Right cardiac atrium (tissue), 5 donors: ENCODE measurements at places on chromosomes 4 and X.

GRCh38 chr4:171621646-171622045 is 191.6 kb upstream of the GALNTL6 start:
- DNase-seq: no peak

GRCh38 chrX:136162827-136163570 is 15.7 kb downstream of the FHL1 start:
- peak; percentile 78 for DNase-seq

DNA sequence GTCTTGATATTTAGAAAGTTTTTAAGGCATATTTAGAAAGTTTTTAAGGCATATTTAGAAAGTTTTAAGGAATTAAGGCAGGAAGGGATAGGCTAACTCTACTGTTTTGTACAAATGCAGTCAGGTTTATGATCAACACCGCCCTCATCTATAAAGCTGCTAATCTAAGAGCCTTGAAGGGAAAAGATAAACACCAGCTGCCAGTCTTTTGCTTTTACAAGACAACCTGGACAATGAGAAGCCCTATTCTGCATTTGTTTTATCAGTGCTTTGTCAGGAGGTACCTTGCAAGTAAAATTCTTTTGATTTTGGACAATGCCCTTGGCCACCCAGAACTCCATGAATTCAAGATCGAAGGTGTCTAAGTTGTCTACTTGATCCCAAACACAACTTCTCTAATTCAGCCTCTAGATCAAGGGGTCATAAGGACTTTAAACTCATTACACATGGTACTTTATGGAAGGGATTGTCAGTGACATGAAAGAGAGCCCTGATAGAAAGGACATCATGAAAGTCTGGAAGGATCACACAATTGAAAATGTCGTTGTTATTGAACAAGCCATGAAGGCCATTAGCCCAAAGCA is 39.8 kb downstream of the IL15 start:
- DNase-seq: no peak

DNA sequence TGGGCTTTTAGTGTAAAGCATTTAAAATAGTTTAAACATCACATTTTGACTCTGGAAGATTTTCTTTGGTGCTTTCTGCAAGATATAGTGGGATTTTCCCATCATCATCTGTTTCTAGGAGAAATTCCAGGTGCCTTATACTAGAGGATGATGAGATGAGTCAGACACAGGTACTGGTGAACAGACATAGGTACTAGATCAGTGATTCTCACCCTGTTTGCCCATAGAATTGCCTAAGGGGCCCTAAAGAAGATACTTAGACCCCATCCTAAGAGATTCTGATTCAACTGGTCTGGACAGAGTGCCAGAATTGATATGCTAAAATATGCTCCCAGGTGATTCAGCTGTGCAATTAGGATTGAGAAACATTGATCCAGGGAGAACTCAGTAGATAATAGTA is 9.7 kb downstream of the TSPAN7 start:
- DNase-seq: no peak

DNA sequence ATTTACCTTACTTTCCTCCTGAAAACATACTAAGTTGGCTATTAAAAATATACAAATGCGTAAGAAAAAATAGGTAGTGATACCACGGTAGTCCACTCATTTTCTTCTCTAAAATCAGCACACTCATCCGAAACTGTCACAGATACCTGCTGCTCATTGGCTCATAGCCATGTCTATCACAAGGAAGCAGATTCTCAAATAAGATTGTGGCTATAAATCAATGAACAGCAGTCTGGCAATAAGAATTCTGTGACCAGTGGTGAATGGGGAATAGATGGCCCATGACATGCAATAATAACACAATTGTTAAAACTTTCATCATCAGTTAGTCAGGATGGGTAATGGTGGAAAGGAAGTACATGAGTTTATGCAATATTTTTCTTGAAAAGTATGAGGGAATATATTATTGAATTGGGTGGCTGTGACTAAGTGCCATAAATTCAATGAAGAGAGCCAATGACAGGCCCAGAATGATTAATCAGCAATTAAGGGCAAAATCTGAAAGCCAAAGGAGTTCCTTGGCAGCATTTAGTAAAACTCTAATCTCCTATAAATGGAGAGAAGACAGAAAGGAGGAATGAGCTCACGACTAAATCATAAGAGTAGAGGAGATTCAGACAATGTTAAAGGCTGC is 202.3 kb upstream of the NEIL3 start:
- DNase-seq: no peak

GRCh38 chrX:109831326-109831985 is 98.4 kb upstream of the ACSL4 start:
- DNase-seq: no peak

DNA sequence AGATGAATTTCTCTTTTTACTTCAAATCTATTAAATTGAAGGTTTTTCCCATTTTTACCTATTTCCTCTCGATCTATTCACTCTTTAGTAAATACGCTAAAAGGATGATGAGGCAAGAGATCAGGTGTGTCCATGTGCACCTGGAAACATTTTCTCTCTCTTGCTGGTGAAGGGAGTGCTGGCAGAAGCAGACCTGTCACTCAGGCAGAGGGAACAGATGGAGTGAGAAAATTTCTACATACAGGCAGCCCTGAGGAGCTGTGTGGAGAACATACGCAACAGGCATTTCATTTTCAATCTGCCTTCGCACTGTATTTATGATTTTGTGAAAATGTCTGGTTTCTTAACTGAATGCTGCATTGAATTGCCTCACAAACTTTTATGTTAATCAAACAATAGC is 249.5 kb downstream of the GPM6A start:
- no peak for DNase-seq

DNA sequence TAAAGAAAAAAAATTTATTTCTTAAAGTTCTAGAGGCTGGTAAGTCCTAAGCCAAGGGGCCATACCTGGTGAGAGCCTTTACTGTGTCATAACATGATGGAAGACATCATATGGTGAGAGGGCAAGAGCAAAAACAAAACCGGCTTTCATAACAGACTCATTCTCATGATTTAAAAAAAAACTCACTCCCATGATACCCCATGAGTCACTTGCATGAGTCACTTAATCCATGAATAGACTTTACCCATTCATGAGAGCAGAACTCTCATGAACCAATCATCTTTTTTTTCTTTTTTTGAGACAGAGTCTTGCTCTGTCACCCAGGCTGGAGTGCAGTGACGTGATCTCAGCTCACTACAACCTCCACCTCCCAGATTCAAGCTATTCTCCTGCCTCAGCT is 369.7 kb upstream of the DIAPH2 start:
- no peak for DNase-seq

DNA sequence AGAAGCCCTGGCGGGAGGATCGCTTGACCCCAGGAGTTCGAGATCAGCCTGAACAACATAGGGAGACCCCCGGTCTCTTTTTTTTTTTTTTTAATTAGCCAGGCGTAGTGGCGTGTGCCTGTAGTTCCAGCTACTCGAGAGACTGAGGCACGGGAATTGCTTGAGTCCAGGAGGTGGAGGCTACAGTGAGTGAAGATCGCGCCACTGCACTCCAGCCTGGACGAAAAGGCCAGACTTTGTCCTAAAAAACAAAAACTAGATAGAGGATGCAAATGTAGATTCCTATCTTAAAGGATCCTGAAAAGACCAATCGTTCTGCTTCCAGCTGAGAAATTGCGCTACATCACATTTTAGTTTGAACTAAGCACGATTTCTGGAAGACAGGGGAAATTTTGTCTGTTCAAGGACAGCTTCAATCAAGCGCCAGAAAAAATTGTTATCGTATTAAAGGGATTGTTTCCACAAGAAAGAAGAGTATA is 627 bp upstream of the HSD17B11 start:
- no peak for DNase-seq
